Common myeloid progenitor, CD34-positive (primary cell): ENCODE measurements at places on chromosomes 2 and 18.

- DNase-seq = no peak
Measured at GRCh38 chr2:108619925-108620620, 85.8 kb downstream of the LIMS1 start.

DNA sequence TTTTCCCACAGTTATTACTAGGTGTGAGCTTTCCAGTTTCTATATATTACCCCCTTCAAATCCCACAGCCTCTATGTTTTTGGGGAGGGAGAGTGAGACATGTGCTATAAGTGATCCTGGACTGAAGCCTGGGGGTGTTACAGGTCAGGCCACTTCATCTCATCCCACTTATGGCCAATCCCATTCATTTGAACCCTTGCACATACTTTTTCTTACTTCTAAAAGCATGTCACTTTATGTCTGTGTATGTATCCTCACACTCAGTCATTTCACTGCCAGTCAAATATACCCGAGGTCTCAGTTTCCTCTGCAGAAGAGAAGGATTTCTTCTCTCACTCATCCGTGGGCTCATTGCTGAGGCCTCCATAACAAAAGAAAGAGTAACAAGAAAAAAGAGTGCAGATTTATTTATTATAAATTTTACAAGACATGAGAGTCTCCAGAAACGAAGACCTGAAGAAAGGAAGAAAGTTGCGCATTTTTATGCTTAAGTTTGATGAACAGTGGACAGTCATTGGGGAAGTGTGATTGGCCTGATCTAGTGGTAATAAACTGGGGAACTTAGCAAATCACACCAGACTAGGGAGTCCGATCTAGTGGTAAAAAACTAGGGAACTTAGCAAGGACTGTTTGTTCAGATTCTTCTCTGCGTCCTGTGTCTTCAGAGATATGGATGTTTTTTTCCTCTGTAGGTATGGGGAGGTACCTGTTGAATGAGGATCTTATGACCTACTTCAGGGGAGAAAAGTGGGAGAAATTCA, 52.1 kb downstream of the ICOS start:
- DNase-seq = no peak

DNA sequence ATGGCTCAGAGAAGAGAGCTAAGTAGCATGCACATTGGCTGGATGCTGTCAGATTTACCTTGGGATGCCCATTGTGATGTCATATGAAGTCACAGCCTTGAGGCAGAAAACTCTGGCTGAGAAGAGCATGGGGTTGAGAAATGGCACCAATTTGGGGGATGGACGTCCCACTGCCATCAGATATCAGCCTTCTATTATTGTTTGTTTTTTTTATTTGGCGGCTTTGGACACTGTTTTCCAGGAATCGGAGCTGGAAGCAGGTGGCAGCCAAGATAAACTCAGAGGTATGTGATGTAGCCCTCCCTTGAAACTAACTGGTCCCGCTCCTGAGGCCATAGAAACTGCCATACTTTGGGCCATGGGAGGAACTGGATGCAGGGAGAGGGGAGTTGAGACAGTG, 40.6 kb downstream of the GCKR start:
- no peak for DNase-seq

- no peak for DNase-seq
Measured at GRCh38 chr2:190080527-190081049, 18.1 kb upstream of the MSTN start.

DNA sequence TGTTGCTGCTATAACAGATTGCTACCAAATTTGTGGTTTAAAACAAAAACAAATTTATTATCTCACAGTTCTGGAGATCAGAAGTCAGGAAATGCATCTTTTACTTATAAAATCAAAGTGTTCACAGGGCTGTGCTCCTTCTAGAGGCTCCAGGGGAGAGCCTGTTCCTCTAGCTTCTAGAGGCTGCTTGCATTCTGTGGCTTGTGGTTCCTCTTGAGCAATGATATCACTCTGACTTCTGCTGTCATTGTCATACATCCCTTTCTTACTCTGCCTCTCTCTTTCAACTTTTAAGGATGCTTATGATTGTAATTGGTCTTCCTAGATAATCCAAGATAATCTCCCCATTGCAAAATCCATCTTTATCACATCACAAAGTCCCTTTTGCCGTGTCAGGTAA, 6.1 kb upstream of the DCC start:
- DNase-seq = no peak
